ENCODE measurements at places on chromosomes 6 and 20.

- no peak for DNase-seq
Measured at GRCh38 chr6:2718334-2719092, 32.2 kb downstream of the MYLK4 start.

DNA sequence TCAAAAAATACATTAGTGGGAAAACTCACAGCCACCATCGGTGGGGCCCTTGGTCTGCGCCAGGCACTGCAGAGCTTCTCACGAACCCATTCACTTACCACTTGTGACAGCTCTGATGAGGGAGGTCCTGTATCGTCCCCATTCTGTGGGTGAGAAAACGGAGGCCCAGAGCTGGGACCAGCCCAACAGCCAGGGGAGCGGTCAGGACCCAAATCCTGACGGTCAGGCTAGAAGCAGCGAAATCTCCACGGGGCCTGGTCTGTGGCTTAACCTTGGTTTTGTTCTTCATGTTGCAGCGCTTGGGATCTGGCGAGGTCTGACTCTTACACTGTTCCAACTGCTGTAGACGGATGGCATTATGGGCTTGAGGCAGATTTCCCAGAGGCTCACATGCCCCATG lies 7.7 kb upstream of the VSX1 start:
- no peak for DNase-seq

GRCh38 chr6:40626886-40627285 lies 39.7 kb upstream of the LRFN2 start:
- no peak for DNase-seq

DNA sequence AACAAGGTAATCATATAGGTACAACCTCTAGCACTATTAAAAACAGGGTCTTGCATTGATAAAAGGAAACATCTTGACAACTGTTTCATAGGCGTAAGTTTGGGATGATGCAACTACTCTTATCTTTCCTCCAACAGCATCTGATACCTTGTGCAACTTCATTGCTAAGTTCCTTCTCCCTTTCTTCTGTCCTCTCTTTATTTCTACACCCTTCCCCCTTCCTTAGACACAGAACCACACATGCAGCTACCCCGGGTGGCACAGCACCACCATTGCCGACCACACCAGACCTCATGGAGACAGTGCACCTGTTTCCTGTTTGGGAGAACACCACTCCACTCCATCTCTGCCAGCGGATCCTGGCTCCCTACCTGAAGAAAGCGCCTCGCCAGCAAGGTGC lies 14.4 kb downstream of the MYB start:
- DNase-seq, result no peak

DNA sequence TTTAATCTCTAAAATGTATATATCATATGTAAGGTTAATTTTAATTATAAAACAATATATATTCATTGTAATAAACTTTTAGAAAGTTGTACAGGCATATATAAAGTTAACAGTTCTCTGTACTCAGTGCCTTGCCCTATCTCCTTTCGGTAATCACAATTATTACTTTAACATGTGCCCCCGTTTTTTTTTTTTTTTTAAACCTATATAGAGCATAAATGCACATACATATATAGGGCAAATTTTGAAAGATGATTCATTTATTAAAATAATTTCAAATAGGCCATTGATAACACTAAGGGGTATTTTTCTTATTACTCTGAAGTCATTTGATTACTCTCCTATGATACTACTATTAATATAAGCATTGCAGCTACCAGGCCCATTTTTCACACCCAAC lies 1.9 kb downstream of the ASF1A start:
- DNase-seq, result no peak
